ENCODE measurements at places on chromosomes 4 and X.

DNA sequence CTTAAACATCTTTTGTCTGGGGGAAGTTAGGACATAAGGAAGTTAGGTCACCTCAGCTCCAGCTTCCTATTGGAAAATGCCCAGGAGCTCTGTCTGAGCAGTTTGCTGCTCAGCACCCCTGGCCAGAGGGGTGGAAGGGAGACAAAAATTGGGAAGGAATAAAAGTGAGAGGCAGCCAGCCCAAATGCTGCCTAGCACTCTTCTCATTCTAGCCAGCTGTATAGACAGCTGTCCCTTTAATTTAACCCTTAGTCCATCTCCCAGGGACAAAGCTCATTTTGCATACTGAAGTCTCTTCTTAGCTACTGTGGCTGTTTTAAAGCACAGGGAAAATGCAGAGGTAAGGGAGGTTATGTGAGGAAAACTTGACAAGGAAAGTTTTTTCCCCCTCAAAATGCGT is 89.5 kb upstream of the CITED1 start:
- DNase-seq = no peak

- DNase-seq = no peak
These were observed 64.5 kb downstream of the ATG4A start for GRCh38 chrX:108156082-108156481.

DNA sequence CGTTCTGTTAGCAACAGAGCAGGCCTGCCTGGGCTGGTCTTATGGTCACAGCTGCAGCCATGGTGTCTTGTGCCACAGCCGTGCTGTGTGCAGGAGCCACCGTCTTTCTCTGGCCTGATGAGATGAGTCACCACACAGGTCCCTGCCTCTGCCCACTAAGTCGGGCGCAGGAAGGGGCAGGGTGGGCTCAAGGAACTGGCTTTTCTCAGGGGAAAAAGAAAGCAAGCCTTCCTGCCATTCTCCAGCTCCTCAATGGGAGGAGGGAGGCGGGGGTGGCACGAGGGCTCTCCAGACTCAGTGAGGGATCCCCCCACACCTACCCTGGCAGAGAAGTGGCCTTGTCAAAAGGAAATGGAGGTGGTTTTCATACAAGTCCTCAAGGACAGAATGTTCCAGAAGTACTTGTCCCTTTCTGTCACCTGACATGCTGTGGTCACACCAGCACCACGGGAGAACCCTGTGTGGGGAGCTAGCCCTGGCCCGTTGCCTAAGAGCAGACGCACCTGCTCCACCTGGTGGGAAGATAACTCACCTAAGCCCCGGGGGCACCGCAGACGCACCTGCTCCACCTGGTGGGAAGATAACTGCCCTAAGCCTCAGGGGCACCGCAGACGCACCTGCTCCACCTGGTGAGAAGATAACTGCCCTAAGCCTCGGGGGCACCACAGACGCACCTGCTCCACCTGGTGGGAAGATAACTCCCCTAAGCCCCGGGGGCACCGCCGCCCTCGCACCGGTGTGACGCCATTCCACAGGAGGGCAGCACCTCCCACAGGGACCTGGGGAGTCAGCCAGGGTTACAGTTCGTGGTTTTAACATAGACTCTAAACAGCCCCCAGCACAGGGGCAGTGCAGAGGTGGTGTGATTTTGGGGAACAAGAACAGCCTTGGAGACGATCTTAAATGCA is 18.5 kb downstream of the UVSSA start:
- no peak for DNase-seq

- no peak for DNase-seq
These were observed 74.8 kb downstream of the STPG2 start for GRCh38 chr4:98068495-98068894.

DNA sequence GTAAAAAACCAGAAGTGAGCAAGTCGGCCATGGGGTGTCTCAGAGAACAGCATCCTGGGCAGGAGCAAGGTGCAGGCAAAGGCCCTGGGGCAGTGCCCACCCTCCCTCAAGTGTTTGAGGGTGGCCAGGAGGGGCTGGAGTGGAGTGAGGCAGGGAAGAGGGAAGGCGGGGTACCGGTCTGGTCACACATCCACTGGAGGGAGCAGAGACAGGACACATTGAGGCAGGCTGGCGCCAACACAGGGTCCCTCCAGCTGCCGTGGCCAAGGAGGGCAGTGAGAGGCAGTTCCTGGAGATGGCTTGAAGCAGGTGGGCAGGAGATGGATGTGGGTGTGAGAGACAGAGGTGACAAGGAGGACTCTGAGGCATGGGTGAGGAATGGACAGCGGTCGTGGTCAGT is 20.3 kb upstream of the RNF4 start:
- no peak for DNase-seq

DNA sequence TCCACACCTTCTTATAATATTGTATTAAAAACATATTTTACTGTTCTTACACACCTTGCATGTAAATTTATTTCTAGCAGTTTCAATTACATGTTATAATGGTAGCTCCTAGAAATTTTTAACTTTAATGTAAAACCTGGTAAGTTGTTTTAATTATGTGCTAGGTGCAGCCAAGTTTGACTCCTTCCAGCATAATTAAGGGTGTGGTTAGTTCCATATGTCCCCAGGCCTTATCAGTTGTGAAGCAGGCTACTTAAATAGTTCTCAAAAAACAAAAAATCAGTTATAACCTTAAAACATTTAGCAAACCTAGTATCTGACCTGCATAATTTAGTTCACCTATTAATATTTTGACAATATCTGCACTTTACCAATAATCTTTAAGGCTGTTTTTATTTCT is 26.9 kb upstream of the PASD1 start:
- DNase-seq = no peak

DNA sequence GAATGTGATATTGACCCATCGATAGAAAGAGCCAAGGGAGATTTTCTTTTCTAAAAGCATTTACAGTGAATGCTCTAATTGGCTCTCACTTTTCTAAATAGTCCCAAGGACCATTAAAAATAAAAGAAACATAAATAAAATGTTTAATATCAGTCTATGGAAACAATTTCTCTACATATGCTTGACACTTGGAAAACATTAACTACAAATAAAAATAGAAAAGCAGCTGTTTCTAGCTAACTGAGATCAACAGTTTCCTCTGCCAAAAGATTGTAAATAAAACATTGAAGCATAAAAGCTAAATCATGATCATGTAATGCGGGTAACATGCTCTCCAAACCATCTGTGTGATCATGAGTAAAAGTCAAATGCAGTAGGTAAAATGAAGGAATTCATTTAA is 49.7 kb downstream of the CORIN start:
- DNase-seq = no peak

DNA sequence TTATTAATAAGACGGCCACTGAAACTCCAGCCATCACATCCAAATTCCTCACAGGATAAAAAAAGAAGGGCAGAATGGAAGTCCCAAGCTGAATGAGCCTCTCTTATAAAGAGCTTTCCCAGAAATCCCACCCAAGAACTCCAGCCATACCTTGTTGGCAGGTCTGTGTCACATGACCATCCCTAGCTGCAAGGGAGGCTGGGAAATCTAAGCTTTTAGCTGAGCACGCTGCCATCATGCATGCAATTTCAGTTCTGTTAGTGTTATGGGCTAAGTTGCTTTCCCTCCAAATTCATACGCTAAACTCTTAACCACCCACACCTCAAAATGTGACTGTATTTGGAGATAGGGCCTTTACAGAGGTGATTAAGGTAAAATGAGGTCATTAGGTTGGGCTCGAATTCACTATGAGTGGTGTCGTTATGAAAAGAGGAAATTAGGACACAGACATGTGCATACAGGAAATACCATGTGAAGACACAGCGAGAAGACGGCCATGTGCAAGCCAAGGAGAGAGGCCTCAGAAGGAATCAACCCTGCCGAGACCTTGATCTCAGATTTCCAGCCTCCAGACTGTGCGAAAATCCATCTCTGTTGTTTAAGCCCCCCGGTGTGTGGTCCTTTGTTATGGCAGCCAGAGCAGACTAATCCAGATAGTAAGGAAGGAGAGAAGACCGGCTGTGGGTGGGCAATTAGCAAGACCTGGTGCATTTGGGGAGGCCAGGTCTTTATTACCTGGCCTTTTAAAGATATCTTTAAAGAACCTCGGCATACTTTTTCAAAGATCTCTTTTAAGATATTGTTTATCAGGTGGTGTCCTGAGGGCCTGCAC is 317.6 kb downstream of the BCOR start:
- DNase-seq = no peak

GRCh38 chr4:77802402-77802801 is 16.8 kb downstream of the CNOT6L start:
- no peak for DNase-seq

DNA sequence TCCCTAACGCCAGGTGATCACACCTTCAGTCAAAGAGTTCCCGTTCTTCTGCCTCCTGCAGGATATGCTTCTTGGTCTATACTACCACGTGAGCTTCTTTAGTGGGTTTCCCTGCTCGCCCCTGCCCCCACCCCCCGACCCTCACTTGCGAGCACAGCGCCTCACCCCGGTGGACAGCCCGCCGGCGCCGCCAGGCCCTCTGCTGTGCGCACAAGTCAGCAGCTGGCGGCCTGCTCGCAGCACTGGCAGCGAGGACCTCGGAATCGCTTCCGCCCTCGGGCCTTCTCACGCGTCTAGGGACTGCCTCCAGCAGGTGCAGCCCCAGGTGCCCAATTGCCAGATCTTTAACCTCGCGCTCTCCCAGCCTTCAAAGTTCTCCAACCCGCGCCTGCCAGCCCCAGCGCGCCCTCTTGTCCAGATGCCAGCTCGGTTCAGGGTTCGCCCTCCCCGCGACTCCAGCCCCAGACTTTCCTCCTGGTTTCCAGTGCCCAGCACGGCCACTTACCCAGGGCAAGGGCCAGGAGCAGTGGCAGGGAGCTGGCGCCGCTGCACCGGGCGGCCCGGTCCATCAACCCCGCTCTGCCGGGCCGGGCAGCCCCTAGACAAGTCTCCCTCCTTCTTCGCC is 454 bp downstream of the BTC start:
- no peak for DNase-seq

- no peak for DNase-seq
These were observed 634.6 kb upstream of the ADGRL3 start for GRCh38 chr4:60565558-60565957.

- no peak for DNase-seq
These were observed 48.1 kb downstream of the WWC2 start for GRCh38 chr4:183147196-183147595.

- DNase-seq = no peak
These were observed 51.9 kb downstream of the NR3C2 start for GRCh38 chr4:148390311-148390710.

DNA sequence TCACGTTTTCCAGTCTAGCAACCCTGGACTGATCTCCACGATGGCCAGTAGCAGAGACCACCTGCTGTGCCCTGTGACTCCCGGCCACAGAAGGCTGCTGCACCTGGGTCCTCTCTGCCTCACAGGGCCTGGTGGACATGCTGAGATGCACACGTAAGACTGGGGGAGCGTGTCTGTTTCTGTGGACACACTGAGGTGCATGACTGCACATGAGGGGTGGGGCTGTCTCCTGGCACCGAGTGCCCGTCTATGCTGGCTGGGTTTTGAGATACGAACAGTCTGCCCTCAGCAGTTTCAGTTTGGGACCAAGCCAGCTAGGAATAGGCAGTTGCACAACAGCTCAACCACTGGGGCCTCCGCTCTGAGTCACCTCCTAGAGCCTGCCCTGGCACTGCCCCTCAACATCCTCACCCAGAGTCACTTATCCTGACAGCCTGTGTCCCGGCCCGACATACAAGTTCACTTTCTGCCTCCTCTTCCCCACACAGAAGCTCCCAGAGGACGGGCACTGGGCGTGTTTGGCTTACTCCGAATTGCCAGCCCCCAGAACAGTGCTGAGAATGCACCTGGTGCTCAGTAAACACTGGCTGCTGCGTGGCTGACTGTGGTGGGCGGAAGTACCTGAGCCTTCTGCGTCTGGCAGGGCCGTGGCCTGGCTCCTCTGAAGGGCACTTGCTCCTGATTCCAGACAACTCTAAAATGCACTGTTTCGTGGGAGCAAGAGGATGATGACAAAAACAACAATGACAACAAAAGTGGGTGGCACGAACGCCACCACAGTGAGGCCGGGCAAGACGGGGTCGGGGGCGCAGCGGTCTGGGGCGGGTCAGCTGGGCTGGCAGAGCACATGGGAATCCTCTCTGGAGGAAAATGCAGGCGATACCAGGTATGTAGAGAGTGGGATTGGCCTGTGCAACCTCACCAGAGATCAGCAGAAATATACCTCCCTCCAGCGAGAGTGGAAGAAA is 30.9 kb downstream of the RNF212 start:
- no peak for DNase-seq

- DNase-seq = no peak
These were observed 59.5 kb downstream of the NSG1 start for GRCh38 chr4:4446434-4446833.

DNA sequence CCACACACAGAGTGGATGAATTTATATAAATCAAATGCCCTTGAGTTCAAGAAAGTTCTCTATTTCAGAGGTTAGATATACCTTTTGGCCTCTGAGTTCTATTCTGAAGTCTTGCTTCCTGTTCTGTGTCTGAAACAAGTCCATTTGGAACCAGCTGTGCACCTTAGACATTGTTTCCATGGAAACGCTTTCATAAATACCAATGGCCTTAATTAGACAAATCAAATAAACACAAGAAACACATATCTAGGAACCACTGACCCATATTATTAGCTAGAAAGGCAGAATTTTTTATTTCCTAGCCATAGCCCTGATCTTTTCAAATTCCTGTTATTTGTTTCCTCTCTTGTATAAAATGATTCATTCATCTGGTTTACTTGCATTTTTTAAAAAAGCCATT is 8.4 kb upstream of the C4orf54 start:
- DNase-seq = no peak

DNA sequence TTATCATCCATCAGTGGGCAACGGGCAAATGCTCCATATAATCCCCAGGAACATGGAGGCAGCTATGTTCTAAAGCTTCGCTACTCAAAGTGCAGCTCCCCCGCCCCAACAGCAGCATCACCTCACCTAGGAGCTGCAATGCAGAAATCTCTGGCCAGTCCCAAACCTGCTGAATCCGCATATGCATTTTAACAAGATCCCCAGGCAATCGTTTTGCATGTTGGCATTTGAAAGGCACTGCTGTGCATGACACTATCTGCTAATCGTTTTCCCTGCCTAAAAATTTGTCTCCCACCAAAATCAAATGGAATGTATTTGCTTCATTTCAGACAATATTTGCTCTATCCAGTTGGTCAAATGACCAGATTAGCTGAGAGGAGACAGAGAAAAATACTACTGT is 15.2 kb downstream of the ADGRG2 start:
- DNase-seq = no peak

DNA sequence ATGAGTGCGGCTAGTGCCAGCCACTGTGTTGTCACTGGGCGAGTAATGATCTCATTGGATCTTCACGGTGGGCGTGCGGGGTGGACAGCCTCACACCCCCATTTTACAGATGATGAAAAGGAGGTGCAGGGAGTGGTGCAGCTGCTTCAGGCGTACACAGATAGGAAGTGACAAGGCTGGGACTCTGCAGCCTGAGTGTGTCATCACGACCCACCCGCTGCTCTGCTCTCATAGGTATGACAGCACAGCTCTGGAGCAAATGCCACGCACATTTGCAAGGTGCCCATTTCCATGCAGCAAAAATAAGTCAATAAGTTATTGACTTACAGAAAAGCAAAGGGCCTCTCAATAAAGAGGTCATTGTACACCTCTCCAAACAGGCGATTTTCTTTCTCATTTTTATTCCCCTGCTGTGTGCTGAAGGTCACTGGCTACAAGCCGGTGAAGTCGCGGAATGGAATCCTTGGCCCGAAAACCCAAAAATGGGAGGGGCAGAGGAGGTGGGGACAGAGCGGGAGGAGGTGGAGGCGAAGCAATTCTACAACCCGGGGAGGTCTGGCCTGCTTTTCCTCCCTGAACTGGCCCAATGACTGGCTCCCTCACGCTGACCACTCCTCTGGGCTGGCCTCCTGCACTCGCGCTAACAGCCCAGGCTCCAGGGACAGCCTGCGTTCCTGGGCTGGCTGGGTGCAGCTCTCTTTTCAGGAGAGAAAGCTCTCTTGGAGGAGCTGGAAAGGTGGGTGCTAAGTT is at the start of gene SOD3:
Gene SOD3, plus strand, starts transcription at position 658 of the 750 bp plus-strand sequence. CDS start 3,949 bp downstream, outside the sequence.
- DNase-seq = no peak
